ENCODE measurements at places on chromosomes 11 and 22.
A peak's percentile ranks its signal among the peaks of the same experiment; 100 is the strongest.

DNA sequence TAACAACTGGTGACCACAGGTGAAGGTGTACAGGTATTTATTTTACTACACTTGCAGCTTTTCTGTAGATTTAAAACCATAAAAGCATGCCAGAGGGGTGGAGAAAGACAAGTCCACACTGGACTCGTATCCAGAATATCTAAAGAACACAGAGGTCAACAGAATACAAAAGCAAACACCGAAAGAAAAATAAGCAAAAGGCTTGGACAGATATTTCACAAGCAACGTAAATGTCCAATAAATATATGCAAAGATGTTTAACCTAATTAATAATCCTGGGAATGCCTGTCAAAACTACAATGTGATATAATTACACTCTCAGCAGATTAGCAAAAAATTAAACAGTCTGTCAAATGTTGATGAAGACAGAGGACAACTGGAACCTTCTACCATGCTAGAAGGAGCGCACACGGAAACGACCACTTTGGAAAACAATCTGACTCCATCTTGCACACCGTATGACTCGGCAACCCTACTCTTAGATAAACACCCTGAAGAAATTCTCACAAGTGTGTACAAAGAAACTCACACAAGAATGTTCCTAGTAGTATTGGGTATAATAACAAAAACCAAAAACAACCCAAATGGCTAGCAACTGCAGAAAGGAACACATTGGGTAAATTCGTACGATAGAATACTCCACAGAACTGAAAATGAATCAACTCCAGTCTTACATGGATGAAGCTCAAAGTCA lies 27.2 kb downstream of the GNB1L start:
- DNase-seq: no peak

GRCh38 chr11:117510646-117511045 lies 183.0 kb downstream of the CEP164 start:
- no peak for DNase-seq

DNA sequence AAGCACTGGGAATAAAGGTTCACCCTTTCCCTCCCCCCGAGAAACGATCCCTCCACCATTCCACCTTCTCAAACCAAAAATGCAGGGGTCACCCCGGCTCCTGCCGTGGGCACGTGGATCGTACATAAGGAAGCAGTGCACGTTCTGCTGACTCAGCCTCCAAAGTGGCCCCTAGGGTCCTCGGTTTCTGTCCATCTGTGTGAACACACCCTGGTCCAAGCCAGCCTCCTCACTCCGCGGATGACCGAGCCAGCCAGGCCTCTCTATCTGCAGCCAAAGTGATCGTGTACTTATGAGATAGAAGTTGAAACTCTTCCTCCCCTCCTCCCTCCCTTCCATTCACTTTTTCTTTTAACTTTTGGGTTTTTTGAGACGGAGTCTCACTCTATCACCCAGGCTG lies 16.2 kb downstream of the C11orf24 start:
- peak; percentile 19 for DNase-seq

DNA sequence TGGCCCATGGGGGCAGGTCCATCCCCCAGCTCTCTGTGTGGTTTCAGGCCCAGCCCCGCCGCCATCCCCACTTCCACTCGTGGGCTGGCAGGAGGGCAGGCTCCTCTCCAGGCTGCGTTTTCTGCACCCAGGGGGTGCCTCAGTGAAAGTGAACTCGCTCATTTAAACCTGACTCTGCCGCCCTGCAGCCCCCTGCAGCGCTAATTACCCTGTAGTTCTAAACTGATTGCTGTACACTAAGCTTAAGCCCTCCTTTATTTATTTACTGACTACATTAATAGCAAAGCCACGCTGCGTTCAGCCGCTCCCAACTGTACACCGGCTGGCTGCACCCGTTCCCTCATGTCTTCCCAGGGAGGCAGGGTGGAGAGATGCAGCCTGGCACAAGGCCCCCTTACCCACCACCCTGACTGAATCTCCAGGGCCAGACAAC lies 36.6 kb upstream of the NNMT start:
- DNase-seq: no peak

GRCh38 chr22:20437613-20438426 lies at the start of gene SCARF2:
SCARF2 (minus strand) TSS chr22:20437825; CDS start chr22:20437754, 71 bp downstream.
- DNase-seq: no peak

- DNase-seq: no peak
Observed at GRCh38 chr11:86002431-86002830, 66.5 kb downstream of the PICALM start.

DNA sequence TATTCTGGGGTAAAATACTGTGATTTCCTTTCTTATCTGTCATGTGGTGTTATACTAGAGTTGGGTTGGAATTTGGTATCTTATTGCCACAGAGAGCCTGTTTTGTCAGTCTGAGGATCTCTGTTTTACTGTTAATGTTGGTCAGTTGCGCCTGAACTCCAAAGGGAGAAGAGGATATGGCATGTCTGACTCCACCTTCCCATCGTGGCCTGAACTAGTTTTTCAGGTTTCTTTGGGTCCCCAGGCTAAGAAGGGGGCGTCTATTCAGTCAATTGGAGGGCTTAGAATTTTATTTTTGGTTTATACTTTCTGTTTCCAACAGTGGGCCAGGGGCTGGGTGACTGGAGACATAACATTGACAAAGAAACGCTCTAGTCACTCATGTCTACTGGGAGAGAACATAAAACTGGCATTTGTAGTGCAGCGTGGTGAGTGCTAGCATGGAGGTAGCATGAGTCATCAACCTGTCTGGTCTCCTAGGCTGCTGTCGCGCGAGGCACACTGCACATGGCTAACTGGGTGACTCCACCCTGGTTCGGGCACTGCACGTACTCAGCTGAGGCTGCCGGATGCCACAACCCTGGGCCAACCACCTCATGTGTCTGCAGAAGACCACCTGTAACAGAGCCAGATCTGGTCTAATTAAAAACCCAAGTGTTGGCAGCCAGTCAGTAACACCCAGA lies 120.1 kb upstream of the OR9Q1 start:
- DNase-seq: peak; percentile 24

- no peak for DNase-seq
Observed at GRCh38 chr11:112004389-112004788, 20.8 kb upstream of the DLAT start.

GRCh38 chr11:16215352-16215751 lies 141.0 kb downstream of the SOX6 start:
- DNase-seq: no peak

DNA sequence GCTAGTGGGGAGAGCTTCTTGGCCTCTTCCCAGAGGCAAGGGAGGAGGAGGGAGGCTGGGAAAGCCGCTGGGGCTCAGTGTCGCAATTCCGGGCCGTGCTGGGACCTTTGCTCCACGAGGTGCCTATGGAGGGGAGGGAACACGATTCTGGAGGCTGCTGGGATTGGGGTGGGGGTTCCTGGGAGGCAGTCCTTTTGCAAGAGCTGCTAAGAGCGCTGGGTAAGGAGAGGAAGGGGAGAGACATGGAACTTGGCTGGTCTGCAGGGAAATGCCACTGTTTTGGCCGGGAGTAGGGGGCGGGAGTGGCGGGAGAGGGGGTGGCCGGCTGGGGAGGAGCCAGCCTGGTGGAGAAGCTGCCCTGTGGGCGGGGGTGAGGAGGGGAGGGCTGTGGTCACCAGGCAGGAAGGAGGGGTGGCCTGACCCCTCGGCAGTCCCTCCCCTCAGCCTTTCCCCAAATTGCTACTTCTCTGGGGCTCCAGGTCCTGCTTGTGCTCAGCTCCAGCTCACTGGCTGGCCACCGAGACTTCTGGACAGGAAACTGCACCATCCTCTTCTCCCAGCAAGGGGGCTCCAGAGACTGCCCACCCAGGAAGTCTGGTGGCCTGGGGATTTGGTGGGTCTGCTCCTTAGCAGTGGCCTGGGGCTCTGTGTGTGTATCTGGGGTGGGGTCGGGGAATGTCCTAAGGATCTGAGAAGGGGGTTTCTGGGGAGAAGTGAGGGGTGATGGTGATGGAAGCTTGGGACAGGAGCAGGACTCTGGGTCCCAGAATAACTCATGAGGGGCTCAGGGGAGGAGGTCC lies at the start of gene NR1H3:
NR1H3 (plus strand) TSS at position 480 of the 800 bp plus-strand sequence. CDS start 1,221 bp downstream, outside the sequence.
- peak; percentile 63 for DNase-seq

- no peak for DNase-seq
Observed at GRCh38 chr22:35834061-35834460, 116.4 kb downstream of the APOL5 start.

DNA sequence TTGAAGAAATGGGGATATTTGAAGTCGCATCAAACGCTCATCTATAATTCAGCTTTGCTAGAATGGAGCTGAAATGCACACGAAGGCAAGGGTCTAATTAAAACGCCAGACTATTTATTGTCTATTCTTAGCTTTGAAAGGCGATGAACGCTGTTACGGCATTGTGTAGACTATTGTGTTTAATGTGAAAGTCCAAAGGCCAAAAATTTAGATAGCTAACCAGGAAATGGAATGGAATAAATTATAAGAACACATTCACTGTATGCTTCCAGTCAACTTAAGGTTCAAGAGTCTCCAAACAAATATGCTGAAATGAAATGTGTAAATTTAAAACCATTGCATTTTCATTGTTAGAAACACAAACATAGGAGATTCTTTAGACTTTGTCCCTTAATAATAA lies 186.2 kb downstream of the CWF19L2 start:
- DNase-seq: no peak

- no peak for DNase-seq
Observed at GRCh38 chr22:42716221-42716620, 4.4 kb downstream of the A4GALT start.

DNA sequence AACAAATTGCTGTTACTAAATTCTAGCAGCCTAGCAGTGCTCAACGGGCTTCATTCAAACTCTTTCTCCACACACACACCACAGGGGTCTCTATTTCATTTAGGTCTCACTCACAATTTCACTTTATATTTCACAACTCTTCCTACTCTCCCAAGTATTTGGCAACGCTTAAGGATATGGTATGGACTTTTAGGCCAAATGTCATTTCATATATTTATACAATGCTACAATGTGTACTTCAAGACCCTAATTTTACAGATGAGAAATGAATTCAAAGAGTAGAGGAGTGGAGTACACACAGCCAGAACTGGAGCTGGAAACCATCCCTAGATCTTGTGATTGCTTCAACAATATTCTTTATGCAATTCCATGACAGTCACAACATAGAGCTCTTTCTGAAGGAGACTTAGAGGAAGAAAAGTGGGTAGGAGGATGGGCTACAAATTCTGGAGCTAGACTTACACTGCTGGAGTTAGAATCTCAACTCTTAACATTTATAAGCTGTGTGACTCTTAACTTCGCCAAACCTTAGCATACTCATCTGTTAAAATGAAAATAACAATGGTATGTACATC lies 2.5 kb upstream of the MS4A13 start:
- no peak for DNase-seq

DNA sequence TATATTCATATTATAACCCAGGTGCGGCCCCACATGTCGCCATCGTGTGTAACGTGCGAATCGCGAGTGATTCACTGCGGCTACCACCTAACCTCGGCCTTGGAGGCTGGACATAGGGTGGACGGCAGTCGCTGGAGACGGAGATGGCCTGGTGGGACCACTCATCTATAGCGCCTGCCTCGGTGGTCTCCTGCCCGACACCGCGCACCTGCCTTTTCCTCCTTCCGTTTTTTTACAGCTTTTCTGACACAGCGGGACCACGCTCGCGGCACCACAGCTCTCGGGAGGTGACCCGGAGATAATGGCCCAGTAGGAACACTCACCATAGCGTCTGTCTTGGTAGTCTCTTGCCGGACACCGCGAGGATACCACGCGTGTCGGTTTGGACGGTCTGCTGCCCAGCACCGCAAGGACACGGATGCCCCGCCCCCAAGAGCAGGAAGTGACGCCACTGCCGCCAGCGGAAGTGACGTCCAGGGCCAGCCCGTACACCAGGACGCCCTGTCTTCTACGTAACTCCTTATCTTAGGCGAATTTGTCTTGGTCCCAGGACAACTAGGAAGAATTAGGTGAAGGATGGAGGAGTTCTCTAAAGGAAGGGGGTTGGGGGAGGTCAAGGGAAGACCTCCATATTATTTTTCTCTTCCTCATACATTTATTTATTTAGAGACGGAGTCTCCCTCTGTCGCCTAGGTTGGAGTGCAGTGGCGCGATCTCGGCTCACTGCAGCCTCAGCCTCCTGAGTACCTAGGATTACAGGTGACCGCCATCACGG lies 6.4 kb downstream of the SNU13 start:
- DNase-seq: peak; percentile 85

GRCh38 chr22:29820961-29821290 lies 17.1 kb downstream of the ASCC2 start:
- DNase-seq: no peak

GRCh38 chr11:20457934-20458680 lies 70.6 kb downstream of the PRMT3 start:
- DNase-seq: no peak

Data from gastrocnemius medialis (tissue), 4 donors.